ENCODE measurements at places on chromosomes 1 and 21. TPM values are rescaled to one million over a fixed set of nuclear protein-coding genes. Genes with fewer than 3 reads are reported as not detected.

GRCh38 chr1:20185834-20186782, at the start of the genes PLA2G2C and UBXN10:
PLA2G2C (minus strand) TSS chr1:20186518; CDS start chr1:20177363, 9,155 bp downstream.
UBXN10 (plus strand) TSS chr1:20186096; CDS start chr1:20190562, 4,466 bp downstream.
- peak; percentile 46 for DNase-seq

DNA sequence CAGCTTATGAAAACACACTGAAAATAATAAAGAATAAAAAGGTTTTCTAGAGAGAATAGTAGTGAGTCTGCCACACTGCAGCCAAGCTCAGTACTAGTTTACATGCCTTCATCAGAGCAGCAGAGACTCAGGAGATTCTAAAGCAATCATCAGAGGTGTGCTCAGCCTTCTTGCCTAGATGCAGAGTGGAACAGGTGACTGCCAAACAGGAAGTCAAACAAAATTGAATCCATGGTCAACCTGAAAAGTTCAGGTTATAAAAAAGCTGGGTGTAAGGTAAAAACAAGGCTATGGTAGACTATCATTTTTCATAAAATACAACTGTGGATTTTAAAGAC, 165.3 kb upstream of the C1orf105 start:
- DNase-seq = no peak

GRCh38 chr1:16165548-16165947, 9.7 kb upstream of the EPHA2 start:
- no peak for DNase-seq

Gene CLIC6
- 1.2 TPM for polyA plus RNA-seq

- DNase-seq = no peak
These were observed 594 bp downstream of the HDGF start for GRCh38 chr1:156750711-156751450.

Gene ADGRL4
- polyA plus RNA-seq = 28.3 TPM

GRCh38 chr21:33690874-33691273, 48.6 kb downstream of the ITSN1 start:
- DNase-seq = no peak

DNA sequence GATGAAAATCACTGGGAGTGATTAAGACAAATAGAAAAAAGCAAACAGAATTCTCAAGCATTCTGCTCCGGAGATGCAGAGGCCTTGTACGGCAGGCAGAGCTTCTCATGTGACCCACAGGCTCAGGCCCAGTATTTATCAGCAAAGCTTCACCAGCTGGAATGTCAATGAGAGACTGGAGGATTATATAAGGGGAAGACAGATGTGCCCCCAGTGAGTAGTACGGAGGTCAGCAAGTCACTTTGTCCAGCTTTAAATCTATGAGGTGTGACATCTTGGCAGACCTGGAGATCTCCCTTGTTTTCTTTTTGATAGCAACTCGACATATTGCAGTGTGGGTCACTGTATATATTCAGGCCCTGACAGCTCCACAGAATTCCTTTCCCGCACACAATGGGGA, 106.8 kb downstream of the HHIPL2 start:
- DNase-seq = no peak

GRCh38 chr1:93723110-93723509, 41.5 kb upstream of the BCAR3 start:
- no peak for DNase-seq

- DNase-seq = no peak
These were observed 15.2 kb upstream of the PGD start for GRCh38 chr1:10383630-10384029.

DNA sequence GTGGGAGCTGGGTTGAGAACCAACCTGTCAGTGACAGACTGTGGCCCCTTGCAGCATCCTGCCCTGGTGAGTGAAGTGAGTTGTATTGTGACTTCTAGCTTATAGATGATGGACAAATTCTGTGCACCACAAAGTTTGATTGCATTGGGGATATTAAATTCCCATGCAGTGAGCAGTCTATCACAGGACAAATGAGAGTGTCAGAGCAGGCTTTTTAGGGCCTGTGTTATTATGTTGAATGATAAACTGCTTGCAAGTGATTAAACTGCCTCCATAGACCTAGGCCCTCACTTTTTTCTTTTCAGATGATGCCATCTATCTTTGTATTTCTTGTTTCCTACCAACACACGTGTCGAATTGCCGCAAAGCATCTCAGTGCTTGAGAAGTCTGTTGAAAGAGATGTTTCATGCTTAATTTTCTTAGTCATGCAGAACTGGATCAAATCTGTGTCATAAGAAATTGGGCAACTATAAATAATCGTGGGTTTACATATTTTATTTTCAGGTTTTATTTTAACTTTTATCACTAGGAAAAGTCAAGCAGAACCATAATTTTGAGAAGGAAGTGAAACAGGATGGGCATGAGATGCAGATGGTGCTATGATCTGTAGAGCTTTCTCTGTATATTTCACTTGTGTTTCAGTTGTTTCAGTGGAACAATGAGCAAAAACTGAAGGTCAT, 199.2 kb downstream of the S1PR1 start:
- DNase-seq = no peak

All from right renal cortex interstitium (tissue), 3 donors.